IgD-negative memory B cell (primary cell): ENCODE measurements at places on chromosomes 2 and 18. TPM values are rescaled to one million over a fixed set of nuclear protein-coding genes. Genes with fewer than 3 reads are reported as not detected.

DNER gene
- not detected for polyA plus RNA-seq

DNPEP gene
- polyA plus RNA-seq: 49.9 TPM

TPO gene
- not detected for polyA plus RNA-seq

PTPRN gene
- polyA plus RNA-seq: not detected

GNLY gene
- 64.8 TPM for polyA plus RNA-seq

ABHD1 gene
- polyA plus RNA-seq: 0.35 TPM

SPTBN1 gene
- polyA plus RNA-seq: 57.8 TPM
